ENCODE measurements at places on chromosomes 7 and 10.

GRCh38 chr10:4822208-4822607, 3.8 kb upstream of the AKR1E2 start:
- DNase-seq, result no peak

GRCh38 chr10:48496831-48497779, 107.8 kb downstream of the ARHGAP22 start:
- peak; percentile 37 for DNase-seq

- no peak for DNase-seq
These were observed 11.5 kb upstream of the AASS start for GRCh38 chr7:122155566-122155965.

DNA sequence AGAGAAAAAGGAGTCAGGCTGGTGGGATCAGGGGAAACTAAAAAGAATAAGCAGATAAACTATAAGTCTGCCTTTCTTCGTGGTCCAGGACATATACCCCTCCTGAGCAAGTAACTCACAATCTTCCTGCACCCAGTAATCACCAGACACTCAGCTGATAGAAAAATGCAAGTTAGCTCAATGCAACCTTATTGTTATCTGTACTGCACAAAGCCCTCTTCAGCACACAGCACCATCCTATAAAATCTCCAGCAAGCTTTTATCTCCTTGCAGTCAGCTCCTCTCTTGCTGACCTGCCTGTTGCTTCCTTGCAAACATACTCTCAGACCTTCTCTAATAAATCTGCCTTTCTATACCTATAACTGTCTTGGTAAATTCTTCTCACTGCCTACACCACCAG, 6.7 kb downstream of the SLC37A3 start:
- no peak for DNase-seq

- no peak for DNase-seq
These were observed 59.5 kb upstream of the SRPK2 start for GRCh38 chr7:105448181-105448580.

- no peak for DNase-seq
These were observed 22.5 kb downstream of the CAV1 start for GRCh38 chr7:116547347-116547746.

- DNase-seq, result peak; percentile 54
These were observed 234.6 kb upstream of the CCDC6 start for GRCh38 chr10:60140651-60141632.

GRCh38 chr7:45704683-45705016, 130.5 kb downstream of the ADCY1 start:
- no peak for DNase-seq

All from bronchial epithelial cell (primary cell).